NB4 (cell line): ENCODE measurements at places on chromosomes 5 and 9.

GRCh38 chr5:56460195-56460546 lies 227.0 kb upstream of the ANKRD55 start:
- no peak for DNase-seq

DNA sequence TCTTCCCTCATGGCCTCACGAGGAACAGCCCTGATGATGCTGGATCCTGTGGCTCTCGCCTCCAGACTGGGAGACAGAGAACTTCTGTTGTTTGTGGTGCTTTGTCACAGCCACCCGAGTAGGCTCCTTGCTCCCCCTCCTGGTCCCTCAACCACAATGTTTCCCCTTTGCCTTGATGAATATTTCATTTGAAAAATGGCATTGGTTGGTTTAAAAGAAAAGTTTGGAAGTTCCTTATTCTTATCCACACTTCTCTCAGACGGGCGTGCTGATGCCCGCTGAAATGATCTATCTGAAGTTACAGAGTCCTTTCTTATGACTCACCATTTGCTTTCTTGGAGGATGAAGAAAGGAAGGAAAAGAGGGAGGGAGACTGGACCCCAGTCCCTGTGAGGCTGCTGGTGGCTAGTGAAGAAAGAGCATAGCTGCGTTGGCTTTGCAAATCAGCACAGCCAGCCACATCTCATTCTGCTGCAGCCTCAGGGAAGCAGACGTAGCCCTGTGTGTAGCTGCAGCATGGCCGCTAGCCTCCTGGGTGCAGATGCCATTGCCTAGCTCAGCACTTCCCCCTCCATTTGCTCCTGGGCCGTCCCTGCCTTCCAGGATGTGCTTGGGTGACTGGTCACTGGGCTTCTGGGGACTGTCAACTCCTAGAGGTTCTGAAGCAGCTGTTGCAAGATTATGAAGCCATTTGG lies 185.9 kb downstream of the ERCC6L2 start:
- peak; percentile 57 for DNase-seq

- no peak for DNase-seq
Measured at GRCh38 chr9:18397076-18397475, 76.9 kb upstream of the ADAMTSL1 start.

GRCh38 chr9:98342820-98343210 lies 87.4 kb upstream of the TBC1D2 start:
- DNase-seq: no peak

GRCh38 chr9:130320723-130321481 lies 55.3 kb downstream of the HMCN2 start:
- peak; percentile 16 for DNase-seq

- no peak for DNase-seq
Measured at GRCh38 chr9:131876486-131876885, 136.6 kb upstream of the RAPGEF1 start.

- DNase-seq: no peak
Measured at GRCh38 chr5:154943527-154943926, 2.7 kb downstream of the MRPL22 start.

DNA sequence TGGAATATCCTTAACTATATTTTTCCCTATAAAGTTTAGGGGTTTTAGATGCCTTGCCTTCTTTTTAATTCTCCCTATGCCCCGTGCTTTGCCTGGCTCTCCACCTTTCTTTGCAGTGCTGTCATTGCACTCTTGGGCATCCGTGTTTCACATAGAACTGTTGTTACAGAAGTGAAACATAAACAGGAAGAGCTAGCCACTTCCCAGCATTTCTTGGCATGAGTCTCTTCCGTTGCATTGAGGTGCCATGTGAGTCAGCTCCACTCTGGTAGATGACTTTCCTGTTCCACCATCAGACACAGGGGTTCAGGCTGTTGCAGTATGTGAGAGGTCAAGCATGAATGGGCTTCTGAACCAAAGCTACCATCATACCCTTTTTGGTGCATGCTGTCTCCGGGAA lies 73.4 kb downstream of the ANGPTL2 start:
- DNase-seq: peak; percentile 27

DNA sequence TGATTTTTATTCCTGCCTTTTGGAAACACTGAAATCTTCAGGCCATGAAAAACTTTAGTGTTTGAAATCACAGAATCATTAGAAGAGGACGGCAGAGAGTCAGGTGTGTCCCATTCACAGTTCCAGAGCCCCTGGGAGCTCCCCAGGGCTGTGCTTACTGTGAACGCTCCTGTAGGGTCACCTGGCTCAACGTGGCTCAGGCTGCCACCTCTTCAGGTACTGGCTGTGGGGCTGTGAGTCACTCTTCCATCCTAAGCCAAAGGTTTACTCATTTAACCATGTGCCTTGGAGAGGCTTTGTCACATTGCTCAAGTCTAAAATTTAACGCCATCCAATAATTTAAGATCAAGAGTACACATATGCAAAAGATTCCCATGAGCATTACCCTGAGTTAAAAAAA lies 50.2 kb upstream of the FSTL4 start:
- no peak for DNase-seq

GRCh38 chr9:124725068-124725452 lies 46.1 kb downstream of the NR6A1 start:
- DNase-seq: no peak

- DNase-seq: no peak
Measured at GRCh38 chr5:105688227-105688792, 1982.4 kb downstream of the EFNA5 start.

GRCh38 chr5:29079771-29080170 lies 2041.4 kb upstream of the CDH9 start:
- peak; percentile 20 for DNase-seq

DNA sequence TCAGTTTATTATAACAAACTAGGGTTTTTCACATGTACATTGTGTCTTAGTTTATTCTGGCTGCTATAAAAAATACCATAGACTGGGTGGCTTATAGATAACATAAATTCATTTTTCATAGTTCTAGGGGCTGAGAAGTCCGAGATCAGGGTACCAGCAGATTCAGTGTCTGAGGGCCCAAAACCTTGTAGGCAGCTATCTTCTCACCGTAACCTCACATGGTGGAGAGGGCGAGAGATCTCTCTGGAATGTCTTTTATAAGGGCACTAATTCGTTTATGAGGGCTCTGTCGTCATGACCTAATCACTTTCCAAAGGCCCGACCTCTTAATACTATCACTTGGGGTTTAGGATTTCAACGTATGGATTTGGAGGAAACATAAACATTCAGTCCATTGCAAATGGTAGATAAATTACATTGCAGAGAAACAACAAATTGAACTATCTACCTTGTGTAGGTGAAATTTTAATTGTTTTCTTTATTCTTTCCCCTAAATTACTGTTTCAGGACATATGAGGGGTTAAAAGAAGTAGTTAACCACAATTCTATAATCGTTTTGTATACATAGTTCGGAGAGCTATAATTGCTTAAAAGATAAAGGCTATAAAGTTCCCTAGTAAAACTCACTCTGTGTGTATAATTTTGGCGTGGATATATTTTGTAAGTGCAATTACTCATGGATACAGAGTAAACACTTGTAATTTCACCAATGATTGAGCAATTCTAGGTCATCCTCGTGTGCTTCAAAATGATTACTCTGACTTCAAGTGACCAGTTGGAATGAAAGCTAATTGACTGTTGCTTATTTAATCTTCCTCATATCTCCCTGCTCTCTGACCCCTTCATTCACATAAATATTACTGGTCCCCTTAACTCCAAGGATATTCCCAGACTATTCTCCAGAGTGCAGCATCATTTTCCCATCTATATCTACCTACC lies 247.5 kb upstream of the TMEM161B start:
- DNase-seq: no peak

DNA sequence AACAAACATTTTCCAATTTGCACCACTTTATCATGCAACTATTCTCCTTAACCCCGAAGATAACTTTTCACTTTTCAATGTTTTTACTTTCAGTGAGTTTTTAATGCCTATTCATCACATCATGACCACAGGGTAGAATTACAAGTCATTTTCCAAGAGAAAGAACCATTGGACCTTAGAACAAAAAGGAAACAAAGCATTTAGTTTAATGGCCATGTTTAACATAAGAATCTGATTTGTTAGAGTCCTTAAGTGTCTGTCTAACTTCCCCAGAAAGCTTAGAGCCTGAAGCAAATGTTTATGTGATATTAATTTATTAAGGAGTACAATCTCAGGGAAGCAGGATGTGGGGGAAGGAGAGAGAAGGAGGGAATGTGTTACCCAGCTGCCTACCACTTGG lies 325.8 kb upstream of the RIOK2 start:
- no peak for DNase-seq

- DNase-seq: peak; percentile 30
Measured at GRCh38 chr9:89309608-89310474, 1.2 kb upstream of the CKS2 start.

- no peak for DNase-seq
Measured at GRCh38 chr9:21708260-21708711, 94.2 kb upstream of the MTAP start.

- peak; percentile 39 for DNase-seq
Measured at GRCh38 chr9:131977109-131977838, 102.4 kb downstream of the MED27 start.

DNA sequence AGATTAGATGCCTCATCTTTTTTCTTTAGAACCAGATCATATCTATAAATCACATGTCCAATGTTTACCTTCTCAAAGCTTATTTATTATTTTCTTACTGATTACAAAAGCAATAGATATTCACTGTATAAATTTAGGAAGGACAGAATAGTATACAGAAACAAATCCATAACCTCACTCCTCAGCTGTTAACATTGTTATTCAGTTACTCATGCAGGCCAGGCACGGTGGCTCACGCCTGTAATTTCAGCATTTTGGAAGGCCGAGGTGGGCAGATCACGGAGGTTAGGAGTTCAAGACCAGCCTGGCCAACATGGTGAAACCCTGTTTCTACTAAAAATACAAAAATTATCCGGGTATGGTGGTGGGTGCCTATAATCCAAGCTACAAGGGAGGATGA lies 15.3 kb downstream of the STOM start:
- DNase-seq: no peak

- DNase-seq: peak; percentile 71
Measured at GRCh38 chr9:10268531-10269485, 344.0 kb downstream of the PTPRD start.

DNA sequence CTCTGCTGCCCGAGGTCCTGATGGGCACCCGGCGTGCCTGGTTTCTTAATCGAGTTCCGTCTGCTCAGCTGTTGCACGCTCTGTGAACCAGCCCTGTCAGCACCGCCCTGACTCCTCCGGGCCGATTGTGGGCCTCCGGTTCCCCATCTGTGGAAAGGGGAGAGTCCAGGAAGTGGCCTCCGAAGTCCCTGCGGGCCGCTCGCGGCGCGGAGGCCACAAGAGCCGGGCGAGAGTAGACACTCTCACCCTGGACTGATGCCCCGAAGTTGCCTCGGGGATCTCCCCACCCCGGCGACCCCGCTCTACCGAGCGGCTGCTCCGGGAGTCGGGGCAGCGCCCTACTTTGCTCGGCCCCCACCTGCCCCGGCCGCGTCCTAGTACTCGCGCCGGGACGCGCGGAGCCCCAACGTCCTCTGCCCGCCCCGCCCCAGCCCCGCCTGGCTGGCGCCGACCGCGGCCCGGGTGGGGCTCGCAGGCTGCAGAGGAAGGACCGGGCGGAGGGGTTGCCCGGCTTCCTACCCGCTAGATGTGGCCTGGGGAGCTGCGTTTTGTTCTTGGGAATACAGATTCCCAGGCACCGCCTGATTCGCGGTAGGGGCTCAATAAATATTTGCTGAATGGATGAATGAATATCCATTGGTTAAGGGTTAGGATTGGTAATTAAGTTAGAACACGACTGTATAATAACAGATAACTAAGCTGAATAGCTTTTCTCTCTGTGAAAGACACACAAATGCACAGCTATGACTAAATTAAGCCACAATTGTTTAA lies 935 bp upstream of the ZNF367 start:
- DNase-seq: peak; percentile 91

GRCh38 chr9:126038790-126039189 lies 287.8 kb upstream of the MVB12B start:
- DNase-seq: no peak

GRCh38 chr5:87245451-87245850 lies 22.2 kb upstream of the RASA1 start:
- DNase-seq: no peak

DNA sequence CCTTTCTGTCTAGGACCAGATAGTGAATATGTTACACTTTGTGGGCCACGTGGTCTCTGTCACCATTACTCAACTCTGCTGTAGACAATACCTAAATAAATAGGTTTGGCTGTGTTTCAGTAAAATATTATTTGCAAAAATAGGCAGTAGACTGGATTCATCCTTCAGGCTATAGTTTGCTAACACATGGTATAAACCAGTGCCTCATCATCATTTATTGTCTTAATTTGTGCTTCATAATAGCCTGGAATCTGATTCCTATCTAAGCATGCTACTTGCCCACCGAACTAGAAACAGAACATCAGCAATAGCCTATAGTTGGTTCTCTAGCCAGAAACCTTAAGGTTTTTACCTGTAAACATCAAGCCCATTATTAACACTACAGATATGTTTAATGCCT lies 215.6 kb downstream of the FBXL7 start:
- no peak for DNase-seq

- DNase-seq: peak; percentile 66
Measured at GRCh38 chr5:172361566-172362238, 78.1 kb upstream of the UBTD2 start.

GRCh38 chr5:135051399-135051798 lies 17.4 kb upstream of the PITX1 start:
- peak; percentile 17 for DNase-seq

- peak; percentile 22 for DNase-seq
Measured at GRCh38 chr9:18596920-18597319, 123.0 kb downstream of the ADAMTSL1 start.

DNA sequence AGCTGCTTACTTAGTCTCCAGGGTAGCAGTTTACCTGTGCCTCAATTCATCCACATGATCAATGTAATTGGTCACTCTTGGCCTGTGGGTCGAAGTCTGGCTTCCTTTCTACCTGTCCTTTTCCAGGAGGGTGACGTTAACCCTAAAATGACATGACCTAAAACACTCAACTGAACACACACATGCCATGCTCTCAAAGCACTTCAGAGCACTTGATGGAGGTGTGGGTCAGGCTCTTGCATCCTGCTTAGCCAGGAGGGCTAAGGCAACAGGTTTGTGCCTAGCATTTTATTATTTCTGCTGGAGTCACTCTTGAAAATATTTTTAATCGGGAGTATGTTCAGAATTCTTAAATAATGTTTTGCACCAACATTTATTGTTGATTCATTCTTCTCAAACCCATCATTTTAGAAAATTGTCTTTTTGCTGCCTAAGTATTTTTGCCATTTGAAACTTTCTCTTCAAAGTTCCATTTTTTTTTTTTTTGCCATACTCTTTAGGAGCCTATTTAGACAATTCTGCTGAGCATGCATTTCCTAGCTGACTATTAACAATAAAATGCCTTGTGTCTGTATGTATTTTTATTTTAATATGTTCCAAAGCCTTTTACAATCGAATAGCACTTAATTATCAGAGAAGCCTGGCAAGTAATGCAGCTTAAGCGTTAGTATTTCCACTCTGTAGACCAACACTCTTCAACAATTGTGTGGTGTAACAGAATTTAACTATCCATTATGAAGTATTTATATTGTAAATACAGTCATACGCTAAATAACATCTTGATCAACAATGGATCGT lies 59.1 kb downstream of the ATP10B start:
- no peak for DNase-seq

DNA sequence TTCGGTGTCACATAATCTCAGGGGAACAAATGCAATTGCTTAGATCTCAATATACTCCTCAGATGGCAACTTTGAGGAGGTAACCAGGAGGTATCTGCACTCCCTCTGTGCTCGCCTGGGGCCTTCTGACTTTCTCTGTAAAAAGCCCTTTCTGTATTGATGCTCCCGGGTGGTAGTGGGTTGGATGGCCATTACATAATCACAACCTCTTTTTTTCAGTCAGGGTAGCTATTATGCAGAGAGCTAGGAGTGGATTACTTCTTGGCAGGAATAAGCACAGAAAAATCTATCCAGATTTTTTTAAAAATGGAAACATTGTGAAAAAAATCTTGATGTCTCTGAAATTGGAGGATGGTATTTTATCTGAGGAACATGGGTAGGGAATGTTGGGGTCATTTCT lies 116.6 kb downstream of the SH3GL2 start:
- DNase-seq: no peak
